ENCODE measurements at places on chromosomes 3 and 15. TPM values are rescaled to one million over a fixed set of nuclear protein-coding genes. Genes with fewer than 3 reads are reported as not detected.

DNA sequence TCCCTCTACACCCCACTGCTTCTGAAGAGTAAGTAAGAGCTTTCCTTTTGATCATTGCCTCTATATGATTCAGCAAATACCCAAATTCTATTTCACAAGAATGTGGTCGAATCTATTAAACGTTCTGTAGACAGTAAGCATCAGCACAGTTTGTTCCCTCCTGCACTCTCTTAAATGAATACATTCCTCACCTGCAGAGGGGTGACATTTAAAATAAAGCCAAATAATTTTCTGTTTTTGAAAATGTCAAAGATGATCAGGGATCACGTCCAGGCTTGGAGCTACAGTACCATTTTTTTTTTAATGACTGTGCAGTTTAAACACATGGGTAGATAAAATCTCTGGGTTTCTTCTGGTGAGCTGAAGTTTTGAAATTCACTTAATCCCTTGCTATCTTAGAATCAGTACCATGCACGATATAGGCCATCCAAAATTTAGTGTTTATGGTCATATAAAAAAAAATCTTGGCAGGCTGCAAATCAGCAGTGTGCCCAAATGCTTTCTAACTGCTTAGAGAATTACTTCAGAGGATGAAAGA lies 12.8 kb downstream of the PYDC2 start:
- no peak for DNase-seq

- no peak for DNase-seq
Observed at GRCh38 chr3:121735047-121735696, 14.4 kb downstream of the GOLGB1 start.

PRSS50 gene
- not detected for polyA plus RNA-seq

DNA sequence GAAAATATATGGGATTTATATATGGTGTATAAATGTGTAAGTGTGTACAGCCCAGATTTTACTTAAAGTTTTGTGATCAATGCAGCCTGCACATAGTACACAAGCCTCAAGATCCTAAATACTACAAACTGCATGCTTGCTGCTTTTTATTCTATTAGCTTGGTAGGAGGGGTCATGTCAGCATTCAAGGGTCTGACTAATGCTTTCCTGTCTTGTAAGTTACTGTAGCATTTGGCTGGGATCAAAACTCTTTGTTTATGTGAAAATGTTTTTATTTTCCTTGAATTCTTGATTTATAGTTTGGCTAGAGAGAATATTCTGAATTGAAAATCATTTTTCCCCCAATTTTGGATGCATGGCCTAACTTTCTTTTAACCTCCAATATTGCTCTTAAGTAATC lies 370.9 kb downstream of the NSUN3 start:
- no peak for DNase-seq

DNA sequence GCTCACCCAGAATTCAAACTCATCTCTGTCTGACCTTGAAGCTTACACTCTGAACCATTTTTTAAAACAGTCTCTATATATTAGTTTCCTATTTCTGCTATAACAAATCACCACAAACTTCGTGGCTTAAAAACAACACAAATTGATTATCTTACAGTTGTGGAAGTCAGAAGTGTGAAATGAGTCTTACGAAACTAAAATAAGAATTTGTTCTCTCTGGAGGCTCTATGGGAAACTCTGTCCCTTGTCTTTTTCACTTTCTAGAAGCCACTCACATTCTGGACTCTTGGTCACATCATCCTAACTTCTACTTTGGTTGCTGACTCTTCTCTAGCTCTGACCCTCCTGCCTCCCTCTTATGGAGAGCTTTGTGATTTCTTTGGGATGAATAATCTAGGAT lies 429.3 kb upstream of the THBS1 start:
- DNase-seq = no peak

All from brain (organoid and tissue), 16 donors.